ENCODE measurements at places on chromosomes 12 and 14.
A peak's percentile ranks its signal among the peaks of the same experiment; 100 is the strongest.

- no peak for DNase-seq
These were observed 134.6 kb downstream of the RBM19 start for GRCh38 chr12:113831476-113831875.

DNA sequence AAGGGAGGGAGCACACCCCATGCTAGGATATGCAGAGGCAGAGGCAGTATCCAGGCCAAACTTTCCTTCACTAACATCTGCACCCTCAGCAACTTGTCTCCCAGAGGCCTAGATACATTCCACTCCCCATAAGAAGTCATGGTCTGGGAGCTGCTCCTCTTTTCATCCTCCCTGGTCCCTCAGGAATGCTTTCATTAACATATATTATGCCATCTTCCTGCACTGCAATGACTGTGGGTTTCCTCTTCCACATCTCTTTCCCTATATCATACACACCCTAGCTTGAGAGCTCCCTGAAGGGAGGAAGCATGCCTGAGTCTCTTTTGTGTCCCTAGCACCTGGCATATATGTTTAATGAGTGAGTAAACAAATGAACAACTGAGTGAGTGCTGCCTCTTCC lies 8.6 kb downstream of the DDN start:
- peak; percentile 42 for DNase-seq

DNA sequence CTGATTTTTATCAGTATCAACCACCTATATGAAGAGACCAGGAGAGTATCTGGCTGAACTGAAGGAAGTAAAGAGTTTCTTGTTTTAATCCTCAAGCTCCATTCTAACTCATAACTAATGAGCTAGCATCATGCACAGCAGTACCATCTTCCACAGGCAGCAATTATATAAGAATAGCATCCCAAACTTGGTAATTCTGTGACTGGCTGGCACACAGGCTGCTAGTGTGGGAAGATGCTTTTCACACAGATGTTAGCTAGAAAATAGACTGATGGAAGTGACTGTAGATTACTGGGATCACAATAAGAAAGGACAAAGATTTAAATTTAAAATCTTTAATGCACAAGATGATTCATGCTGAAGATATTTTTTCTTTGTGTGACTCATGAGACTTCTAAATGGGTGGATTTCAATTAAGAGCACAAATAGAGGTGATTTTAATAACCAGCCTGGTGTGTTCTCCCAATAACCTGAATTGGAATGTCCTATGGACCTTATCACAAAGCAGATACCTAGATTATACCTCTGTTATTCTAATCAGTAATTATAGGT lies 417.7 kb upstream of the ATXN7L3B start:
- DNase-seq, result no peak

DNA sequence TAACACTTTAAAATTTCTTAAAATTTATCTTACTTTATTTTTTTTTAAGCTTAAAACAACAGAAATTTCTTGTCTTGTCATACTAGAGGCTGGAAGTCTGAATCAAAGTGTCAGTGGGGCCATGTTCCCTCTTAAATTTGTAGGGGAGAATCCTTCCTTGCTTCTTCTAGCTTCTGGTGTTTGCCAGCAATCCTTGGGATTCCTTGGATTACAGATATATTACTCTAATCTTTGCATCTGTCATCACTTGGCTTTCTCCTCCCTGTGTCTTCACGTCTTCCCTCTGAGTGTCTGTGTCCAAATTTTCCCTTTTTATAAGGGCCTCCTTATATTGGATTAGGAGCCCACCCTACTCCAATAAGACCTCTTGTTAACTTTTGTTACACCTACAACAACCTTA lies 135.6 kb upstream of the PTPRB start:
- DNase-seq, result no peak

GRCh38 chr14:80978403-80978802 lies 23.0 kb downstream of the TSHR start:
- no peak for DNase-seq

DNA sequence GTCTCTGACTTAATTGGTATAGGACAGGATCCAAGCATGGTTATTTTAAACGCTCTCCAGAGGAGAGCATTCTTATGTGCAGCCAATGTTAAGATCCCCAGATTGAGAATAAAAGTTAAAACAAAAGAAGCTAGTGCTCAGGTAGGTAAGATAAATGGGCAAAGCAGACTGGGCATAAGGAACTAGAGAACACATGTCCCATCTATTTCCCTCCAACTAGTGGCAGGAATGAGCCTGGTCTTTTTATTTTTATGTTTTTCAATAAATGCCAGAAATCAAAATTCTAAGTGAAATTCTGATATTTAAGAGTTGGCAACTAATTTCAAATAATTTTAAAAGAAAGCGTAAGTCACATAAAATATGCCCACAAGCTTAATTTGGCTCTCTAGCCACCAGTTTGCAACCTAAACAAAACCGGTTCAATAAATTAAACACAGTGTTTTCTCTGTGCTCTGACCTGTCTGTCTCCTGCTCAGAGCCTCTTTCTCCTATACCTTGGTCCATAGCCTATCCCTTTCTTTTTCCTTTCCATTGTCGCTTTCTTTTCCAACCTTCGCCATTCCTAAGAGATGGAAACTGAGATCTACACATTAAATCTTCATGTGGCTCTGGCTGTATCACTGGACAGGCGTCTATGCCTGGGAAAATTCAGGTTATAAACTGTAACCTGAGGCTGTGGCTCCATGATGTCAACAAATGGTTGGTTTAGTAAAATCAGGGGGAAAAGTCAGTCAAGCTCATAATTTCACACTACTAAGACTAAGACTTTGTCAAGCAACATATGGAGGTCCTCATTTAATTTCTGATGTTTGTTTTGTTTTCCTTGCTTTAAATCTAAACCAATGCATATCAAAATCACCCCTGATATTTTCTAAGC lies 5.5 kb downstream of the SLC38A1 start:
- DNase-seq, result no peak

DNA sequence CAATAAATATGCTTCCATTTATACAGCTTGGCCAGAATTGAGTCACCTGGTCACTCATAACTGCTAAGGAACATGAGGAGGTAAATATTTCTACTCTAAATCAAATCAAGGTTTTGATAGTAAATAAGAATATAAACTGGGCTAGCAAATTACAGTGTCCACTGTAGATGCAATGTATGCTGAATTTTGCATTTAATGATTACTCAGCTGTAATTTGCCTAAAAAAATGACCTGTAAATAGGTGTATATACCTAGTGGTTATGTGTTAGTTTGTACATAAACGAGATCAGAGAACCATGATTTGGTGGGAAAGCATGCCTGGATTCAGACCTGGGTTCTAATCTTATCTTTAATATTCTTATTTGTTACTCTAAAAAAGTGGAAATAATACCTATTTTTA lies 76.6 kb upstream of the CNTN1 start:
- DNase-seq, result no peak
